BE2C (cell line): ENCODE measurements at places on chromosomes 11 and 22.

- no peak for DNase-seq
Measured at GRCh38 chr11:102716527-102716926, 8.2 kb downstream of the MMP8 start.

- DNase-seq, result no peak
Measured at GRCh38 chr11:69120096-69120875, 35.4 kb upstream of the SMIM38 start.

- DNase-seq, result peak; percentile 55
Measured at GRCh38 chr11:73325036-73325981, 17.2 kb downstream of the ARHGEF17 start.

- DNase-seq, result peak; percentile 61
Measured at GRCh38 chr22:29330753-29331152, 15.3 kb upstream of the RASL10A start.

DNA sequence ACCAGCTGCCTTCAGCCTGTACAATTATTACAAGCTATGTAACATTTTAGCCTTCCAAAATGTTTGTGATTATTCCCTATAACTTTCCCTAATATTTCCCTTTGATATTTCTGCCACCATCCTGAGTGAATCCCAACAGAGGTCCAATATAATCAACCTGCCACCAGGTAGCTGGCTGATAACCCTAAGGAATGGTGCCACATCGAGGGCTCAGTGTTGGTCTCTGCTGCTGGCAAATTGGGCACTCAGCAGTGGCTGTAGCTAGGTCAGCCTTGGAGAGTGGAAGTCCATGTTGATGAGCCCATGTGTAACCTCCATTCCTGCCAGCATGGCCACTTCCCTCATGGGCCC, 121.2 kb downstream of the ZNF280B start:
- no peak for DNase-seq

GRCh38 chr11:130798801-130799200, 117.5 kb downstream of the SNX19 start:
- no peak for DNase-seq
